ENCODE measurements at places on chromosomes 5 and 9. TPM values are rescaled to one million over a fixed set of nuclear protein-coding genes. Genes with fewer than 3 reads are reported as not detected.

KIF20A gene
- total RNA-seq: 42.0 TPM

KCNV2 gene
- not detected for total RNA-seq

NSA2 gene
- 135 TPM for total RNA-seq

EIF4EBP3 gene
- 3.6 TPM for total RNA-seq

CARTPT gene
- total RNA-seq: not detected

PNPLA7 gene
- 0.61 TPM for total RNA-seq

PCDHA12 gene
- 2.6 TPM for total RNA-seq

GDNF gene
- 0.11 TPM for total RNA-seq

GPR151 gene
- not detected for total RNA-seq

SPINK5 gene
- not detected for total RNA-seq

RGS7BP gene
- not detected for total RNA-seq

SLC30A5 gene
- total RNA-seq: 39.0 TPM

TAF11L10 gene
- total RNA-seq: not detected

C9orf153 gene
- not detected for total RNA-seq

SPINK13 gene
- not detected for total RNA-seq

FAM13B gene
- 15.6 TPM for total RNA-seq

C1QTNF2 gene
- not detected for total RNA-seq

LEAP2 gene
- 0.56 TPM for total RNA-seq

PCDH1 gene
- 2.2 TPM for total RNA-seq

FOXD4L4 gene
- total RNA-seq: 0.03 TPM

EQTN gene
- not detected for total RNA-seq

ANGPTL2 gene
- total RNA-seq: 0.06 TPM
